ENCODE measurements at places on chromosomes 1 and 21.
A peak's percentile ranks its signal among the peaks of the same experiment; 100 is the strongest.

DNA sequence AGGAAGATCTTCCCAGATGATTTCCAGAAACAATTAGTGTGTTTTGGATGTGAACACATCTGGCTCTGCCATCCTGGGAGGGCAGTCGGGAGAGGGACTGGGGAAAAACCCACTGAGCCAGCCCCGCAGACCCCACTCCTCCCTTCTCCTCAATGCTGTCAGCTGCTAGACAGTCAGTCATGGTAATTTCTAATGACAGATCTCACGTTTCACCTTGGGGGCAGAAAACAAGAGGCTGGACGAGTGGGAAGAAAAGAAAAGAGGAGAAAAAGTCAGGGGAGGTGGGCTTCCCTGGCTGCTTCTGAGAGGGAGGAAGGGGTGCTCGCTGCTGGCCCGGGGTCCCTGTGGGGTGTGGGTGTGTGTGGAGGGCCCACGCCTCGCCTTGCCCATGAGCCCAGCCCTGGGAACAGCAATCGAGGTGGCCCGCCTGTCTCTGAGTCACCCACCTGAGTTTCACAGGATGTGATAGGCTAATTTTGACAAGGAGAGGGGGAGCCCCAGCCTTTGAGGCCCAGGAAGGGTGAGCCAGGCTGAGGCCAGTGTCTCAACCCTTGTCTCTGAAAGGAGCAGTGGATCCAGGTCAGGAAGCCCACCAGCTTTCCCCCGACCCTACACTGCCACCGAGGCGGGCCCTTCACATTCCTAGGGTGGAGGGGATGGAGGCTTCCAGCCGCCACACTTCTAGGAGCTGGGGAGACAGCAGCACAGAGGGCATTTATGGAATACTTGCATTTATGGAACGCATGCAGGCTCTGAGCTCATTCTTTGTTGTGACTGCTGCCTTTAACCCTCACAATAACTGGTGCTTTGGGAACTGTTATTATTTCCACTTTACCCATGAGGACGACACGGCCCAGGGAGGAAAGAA is 49.1 kb upstream of the IFNLR1 start:
- DNase-seq: no peak

DNA sequence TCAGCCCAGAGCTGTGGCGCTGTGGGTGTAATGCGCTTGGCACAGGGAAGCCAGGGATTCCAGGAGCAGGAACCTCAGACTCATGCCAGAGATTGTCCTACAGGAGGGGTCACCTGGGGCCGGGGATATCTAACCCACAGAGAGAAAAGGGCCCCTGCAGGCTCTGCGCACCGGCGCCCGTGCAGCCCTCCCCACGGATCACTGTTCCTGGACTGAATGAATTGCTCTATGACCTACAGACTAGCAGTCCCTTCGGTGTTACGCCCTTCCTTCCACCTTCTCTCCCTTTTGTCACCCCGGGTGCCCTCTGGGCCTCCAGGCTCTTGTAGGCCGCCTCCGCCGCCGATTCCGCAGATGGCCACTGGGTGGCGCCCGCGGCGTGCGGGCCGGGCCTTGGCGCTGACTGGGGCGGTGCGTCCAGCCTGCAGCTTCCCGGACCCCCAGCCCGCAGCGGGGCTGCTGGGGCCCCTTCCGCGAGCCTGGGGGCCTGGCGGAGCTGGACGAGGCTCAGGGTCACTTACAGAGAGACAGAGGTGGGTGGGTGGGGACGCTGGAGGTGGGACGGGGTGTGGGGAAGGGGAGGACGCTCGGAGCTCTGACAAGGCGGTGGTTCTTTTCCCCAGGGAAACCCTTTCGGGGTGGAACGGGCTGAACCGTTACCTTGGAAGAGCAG is 101.3 kb downstream of the IER5 start:
- peak; percentile 50 for DNase-seq

- no peak for DNase-seq
These were observed 420 bp upstream of the IFI16 start for GRCh38 chr1:159009287-159009686.

DNA sequence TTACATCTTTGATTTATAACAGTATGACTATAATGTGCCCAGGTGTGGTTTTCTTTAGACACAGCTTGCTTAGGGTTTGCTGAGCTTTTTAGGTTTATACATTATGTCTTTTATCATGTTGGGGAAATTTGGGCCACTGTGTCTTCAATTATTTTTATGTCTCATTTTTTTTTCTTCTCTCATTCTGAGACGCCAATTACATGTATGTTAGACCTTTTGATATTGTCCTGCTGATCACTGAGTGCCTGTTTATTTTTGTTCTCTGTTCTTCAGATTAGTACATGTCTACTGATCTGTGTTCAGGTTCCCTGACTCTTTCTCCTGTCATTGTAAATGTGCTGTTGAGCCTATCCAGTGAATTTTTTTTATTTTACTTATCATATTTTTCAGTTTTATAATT is 36.1 kb downstream of the TNNT2 start:
- DNase-seq: no peak

DNA sequence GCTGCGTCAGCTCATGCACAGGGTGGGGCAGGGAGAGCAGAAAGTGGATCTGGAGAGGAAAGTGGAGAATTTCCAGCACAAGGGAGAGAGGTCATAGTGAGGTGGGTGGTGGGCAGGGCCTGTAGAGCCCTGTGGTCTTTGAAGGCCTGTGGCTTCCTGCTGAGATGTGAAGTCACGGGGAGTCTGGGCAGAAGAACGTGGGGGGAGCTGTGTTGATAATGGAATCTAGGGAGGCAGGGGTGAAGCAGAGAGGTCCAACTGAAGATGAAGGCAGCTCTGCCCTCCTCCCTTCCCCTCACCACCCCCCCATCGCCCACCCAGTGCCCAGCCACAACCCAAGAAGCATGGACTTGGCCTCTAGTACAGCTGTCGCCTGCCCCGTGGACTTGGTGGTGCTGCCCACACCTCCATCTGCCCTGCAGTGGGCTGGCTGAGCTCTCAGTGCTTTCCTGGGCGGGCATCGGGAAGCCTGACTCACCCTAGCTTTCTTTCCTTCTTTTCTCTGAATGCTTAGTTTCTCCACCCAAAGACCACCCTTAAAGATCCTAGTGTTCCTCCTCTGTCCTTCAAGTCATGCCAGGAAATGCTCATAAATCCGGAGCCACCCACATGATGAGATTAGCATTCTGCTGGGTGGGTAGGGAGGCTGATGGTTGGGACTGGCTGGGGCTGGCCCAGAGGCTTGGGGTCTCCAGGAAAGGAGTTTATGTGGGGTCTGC is 186.1 kb downstream of the TRABD2B start:
- no peak for DNase-seq

- no peak for DNase-seq
These were observed 595 bp upstream of the ZNHIT6 start for GRCh38 chr1:85708829-85709227.

GRCh38 chr1:15417059-15417934 is 7.6 kb downstream of the EFHD2 start:
- peak; percentile 55 for DNase-seq

GRCh38 chr1:69377507-69377906 is 190.2 kb upstream of the LRRC7 start:
- no peak for DNase-seq

- DNase-seq: no peak
These were observed 1138.0 kb upstream of the TMPRSS15 start for GRCh38 chr21:19541602-19542001.

DNA sequence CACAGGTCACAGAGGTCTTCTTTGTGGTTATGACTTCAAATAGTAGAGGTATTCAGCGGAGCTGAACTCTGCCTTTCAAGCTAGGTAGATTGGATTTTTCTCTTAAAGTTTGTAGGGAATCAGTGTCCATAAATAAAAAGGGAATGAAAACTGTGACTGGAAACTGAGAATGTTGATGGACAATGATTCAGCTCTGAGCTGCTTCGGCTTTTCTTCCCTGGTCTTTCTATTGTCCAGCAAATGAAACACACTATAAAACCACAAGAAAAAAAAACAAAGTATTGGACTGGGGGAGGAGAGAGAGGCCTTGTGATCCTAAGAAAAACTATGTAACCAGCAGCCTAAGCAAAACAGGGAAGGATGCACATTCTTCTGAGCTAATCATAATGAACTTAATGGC is 11.1 kb downstream of the TNNI3K start:
- DNase-seq: no peak

DNA sequence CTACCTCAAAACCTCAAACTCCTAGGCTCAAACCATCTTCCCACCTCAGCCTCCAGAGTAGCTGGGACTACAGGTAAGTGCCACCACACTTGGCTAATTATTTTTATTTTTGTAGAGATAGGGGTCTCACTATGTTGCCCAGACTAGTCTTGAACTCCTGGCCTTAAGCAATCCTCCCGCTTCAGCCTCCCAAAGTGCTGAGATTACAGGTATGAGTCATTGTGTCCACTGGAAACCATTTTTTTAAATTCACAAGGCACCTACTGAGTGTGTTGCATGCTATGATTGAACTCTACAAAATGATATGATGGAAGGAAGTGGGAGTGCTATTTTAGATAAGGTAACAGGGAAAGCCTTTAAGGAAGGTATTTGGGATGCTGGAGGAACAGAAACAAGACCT is 41.8 kb upstream of the RCOR3 start:
- DNase-seq: no peak

GRCh38 chr1:33848205-33848937 is 15.5 kb upstream of the HMGB4 start:
- no peak for DNase-seq

DNA sequence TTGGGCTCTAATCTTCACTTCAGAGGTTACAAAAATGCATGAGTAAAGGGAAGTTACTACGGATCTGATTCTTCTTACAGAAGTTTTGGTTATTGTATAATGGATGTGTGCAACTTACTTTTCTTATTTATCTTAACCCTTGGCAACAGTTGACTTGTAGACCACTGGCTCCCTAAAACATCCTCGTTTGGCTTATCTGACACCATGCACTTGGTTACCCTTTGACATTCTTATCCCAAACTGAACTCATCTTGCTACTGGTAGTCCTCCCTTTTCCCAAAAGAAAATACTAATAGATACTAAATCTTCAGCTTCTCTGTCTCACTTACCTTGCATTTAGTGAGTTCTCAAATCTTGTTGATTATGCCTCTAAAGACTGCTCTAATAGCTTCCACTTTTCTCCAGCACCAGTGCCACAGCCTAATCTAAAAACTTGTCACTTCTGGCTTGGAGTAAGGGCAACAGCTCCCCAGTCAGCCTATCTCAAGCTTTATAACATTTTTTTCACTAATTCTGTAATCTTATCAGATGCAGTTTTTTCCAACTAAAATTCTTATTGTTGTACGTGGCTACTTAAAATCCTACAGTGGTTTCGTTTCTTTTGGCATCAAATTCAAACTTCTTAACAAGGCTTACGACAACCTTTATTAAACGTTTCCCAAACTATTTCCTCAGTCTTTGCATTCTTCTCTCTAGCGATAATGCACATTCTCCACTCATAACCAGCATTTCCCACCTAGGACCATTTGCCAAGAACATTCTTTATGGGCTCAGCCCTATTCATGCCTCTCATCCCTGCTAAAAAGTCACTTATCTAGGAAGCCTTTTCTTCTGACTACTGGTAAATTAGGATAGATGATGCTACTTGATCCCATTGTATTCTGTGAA is 204.2 kb downstream of the KCNT2 start:
- no peak for DNase-seq

GRCh38 chr1:238606457-238606856 is 715.7 kb upstream of the ZP4 start:
- DNase-seq: no peak

DNA sequence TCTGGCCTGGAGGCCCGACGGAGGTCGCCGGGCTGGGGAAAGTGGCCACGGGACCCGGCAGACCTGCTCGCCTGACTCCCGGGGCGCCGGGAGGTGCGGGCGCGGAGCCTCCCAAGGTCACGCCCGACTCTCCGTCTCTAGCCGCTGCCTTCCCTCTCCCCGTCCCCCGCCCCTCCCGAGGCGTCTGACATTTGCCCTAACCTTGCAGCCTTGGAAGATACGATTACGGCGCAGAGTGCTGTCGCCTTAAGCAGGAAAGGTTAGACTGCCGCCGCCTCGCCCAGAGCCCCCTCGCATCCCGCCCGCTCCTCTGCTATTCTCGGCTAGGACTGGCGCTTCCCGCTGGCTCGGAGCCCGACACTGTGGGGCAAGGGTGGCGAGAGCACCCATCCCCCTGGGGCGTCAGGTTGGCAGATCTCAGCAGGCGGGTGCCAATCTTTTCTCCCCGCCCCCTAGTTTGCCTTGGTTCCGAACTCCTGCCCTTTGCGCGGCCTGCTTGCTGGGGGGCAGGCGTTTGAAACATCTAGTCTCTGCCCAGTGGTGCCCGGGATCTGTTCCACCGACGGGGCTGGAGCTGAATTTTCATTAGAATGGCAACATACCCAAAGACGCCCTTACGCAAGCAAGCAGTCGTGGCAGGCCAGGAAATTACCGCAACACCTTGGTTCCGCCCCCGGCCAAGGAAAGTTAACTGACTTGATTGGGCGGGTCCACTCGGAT is 835 bp downstream of the PGM1 start:
- DNase-seq: peak; percentile 49

GRCh38 chr1:4023678-4024077 is 123.6 kb upstream of the C1orf174 start:
- no peak for DNase-seq

DNA sequence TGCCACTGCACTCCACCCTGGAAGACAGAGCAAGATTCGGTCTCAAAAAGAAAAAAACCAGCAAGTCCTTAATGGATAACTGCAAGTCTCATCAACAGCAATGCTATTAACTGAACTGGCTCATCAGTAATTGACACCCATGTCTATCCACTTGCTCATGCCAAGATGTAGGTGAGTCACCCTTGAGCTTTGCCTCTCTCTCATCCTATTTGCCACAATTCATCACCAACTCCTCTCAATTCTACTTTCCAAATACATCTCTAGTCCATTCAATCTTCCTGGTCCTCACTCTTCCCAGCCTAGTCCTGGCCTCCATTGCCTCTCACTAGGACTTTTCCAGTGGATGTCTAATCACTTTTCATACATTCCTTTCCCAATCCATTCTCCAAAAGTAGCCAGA is 103.7 kb upstream of the PRMT6 start:
- DNase-seq: no peak

DNA sequence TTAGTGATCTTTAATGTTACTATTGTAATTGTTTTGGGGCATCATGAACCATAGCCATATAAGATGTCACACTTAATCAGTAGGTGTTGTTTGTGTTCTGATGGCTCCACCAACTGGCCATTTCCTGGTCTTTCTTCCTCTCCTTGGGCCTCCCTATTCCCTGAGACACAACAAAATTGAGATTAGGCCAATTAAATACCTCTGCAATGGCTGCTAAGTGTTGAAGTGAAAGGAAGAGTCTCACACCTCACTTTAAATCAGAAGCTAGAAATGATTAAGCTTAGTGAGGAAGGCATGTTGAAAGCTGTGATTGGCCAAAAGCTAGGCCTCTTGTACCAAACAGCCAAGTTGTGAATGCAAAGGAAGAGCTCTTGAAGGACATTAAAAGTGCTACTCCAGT is 30.7 kb downstream of the PPP2R5A start:
- no peak for DNase-seq

All from stimulated activated CD8-positive, alpha-beta memory T cell treated with anti-CD3 and anti-CD28 coated beads, Interleukin-12 subunit alpha, Interleukin-12 subunit beta, amount 100 ng/mL, for 4 hours (primary cell).